ENCODE measurements at places on chromosomes 2 and 18. TPM values are rescaled to one million over a fixed set of nuclear protein-coding genes. Genes with fewer than 3 reads are reported as not detected.

- H3K4me3 ChIP-seq: no peak overlapping the region
- peaks cover 32% of the 10 kb centered on the region for H3K4me1 ChIP-seq
- no peak for DNase-seq
- H3K27me3 ChIP-seq: no peaks in the 10 kb centered on the region
These were observed 110.5 kb upstream of the LYPD6 start for GRCh38 chr2:149219856-149220255.

DNA sequence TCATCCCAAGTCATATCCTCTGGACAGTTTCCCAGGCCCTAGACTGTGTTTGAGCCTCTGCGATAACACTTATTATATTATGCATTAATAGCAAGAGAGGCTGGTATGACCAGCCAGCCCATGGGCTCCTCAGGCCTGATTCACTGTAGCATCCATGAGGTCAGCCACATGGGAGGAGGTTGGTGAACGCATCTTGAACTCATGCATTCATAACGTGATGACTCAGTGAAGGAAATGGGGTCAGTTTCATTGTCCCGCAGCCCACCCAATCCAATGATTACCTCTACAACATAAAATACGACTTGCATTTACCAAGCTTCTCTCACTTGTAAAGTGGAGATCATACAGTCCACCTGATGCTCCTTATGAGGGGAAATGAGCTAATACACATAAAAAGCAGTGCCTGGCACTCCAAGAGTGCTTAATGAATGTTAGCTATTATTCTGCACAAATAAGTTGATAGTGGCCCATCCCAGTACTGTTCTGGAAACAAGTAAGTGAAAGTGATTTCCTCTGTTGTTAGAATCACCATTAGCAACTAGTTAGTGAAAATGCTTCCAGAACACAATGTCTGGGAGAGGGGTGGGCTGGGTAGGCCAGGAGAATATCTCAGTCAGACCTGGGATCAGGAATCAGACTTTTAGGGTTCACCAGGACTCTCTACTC is 46.1 kb upstream of the CELF4 start:
- no peaks in the 10 kb centered on the region for H3K4me1 ChIP-seq
- no peak for DNase-seq
- H3K36me3 ChIP-seq: no peaks in the 10 kb centered on the region
- H3K4me3 ChIP-seq: no peak overlapping the region
- peaks cover 17% of the 10 kb centered on the region for H3K27me3 ChIP-seq

- H3K4me3 ChIP-seq: no peak overlapping the region
- no peak for DNase-seq
- peaks cover 24% of the 10 kb centered on the region for H3K4me1 ChIP-seq
These were observed 140.8 kb downstream of the FIGN start for GRCh38 chr2:163595028-163595427.

DNA sequence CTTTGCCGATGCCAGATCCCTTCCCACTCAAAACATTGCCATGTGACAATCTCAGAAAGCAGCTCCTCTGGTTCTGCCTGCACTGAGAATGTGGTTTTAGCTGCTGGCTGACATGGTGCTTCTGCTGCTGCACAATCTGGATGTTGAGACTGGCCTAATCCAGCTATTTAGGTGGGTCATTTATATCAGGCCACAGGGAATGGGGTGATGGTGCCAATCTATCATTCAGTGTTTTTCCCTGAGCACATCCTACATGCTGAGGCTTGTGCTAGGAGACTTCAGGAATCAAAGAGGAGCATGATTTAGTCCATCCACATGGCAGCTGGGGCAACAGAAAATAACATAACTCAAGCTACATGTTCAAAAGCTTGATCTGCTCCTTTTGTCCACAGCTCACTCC is 144.7 kb downstream of the CYRIA start:
- peaks cover 31% of the 10 kb centered on the region for H3K4me1 ChIP-seq
- DNase-seq: no peak
- no peak overlapping the region for H3K27ac ChIP-seq
- H3K36me3 ChIP-seq: peaks cover 4% of the 10 kb centered on the region
- peaks cover 8% of the 10 kb centered on the region for H3K27me3 ChIP-seq

GRCh38 chr2:102514061-102514785 is 41.2 kb downstream of the SLC9A4 start:
- no peak for DNase-seq
- H3K27ac ChIP-seq: peak overlapping the region; percentile 9
- H3K4me1 ChIP-seq: no peaks in the 10 kb centered on the region
- no peaks in the 10 kb centered on the region for H3K36me3 ChIP-seq
- H3K4me3 ChIP-seq: no peak overlapping the region
- H3K27me3 ChIP-seq: no peaks in the 10 kb centered on the region

- no peaks in the 10 kb centered on the region for H3K27me3 ChIP-seq
- DNase-seq: no peak
- H3K27ac ChIP-seq: no peak overlapping the region
- peaks cover 31% of the 10 kb centered on the region for H3K4me1 ChIP-seq
These were observed 85.9 kb downstream of the SMAD7 start for GRCh38 chr18:48864876-48865275.

DCDC2C gene
- total RNA-seq: not detected

GPC1 gene
- total RNA-seq: 58.0 TPM

C2orf66 gene
- 0.29 TPM for total RNA-seq

- no peak overlapping the region for H3K27ac ChIP-seq
- no peak overlapping the region for H3K4me3 ChIP-seq
- DNase-seq: no peak
- peaks cover 14% of the 10 kb centered on the region for H3K4me1 ChIP-seq
- peaks cover 29% of the 10 kb centered on the region for H3K36me3 ChIP-seq
- no peaks in the 10 kb centered on the region for H3K27me3 ChIP-seq
These were observed 12.0 kb downstream of the TCF4 start for GRCh38 chr18:55576001-55576400.

- H3K27me3 ChIP-seq: no peaks in the 10 kb centered on the region
- DNase-seq: peak; percentile 55
- H3K4me3 ChIP-seq: no peak overlapping the region
- peaks cover 11% of the 10 kb centered on the region for H3K4me1 ChIP-seq
These were observed 33.0 kb upstream of the SCLY start for GRCh38 chr2:238027591-238028415.

DNA sequence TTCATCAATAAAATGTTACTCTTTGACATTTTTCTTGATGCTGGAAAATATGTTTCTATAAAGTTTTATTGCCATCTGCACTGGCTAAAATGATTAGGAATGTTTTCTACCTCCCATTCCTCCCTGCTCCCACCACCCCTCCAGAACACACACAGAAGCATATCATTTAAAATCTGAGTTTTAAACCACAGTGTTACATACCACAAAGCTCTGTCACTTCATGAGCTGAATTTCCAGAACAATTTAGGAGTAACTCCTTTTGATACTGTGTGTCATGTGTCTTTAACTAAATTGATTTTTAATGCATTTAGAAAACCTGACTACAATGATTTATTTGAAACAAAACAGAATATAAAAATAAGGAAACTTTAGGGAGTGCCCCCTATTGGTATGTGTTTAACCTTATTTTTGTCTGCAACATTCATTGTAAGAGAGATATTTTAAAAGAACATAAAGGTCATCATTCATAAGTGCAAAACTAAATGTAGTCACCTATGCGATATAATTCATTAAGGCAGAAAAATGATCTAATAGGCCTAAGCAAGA is 52.0 kb downstream of the FEZ2 start:
- no peaks in the 10 kb centered on the region for H3K27me3 ChIP-seq
- peaks cover 9% of the 10 kb centered on the region for H3K4me1 ChIP-seq
- no peak overlapping the region for H3K27ac ChIP-seq
- H3K4me3 ChIP-seq: no peak overlapping the region
- H3K36me3 ChIP-seq: peaks cover 47% of the 10 kb centered on the region

MARCO gene
- total RNA-seq: 1.6 TPM

ALPG gene
- total RNA-seq: 0.88 TPM
